ENCODE measurements at places on chromosomes 13 and 19.

DNA sequence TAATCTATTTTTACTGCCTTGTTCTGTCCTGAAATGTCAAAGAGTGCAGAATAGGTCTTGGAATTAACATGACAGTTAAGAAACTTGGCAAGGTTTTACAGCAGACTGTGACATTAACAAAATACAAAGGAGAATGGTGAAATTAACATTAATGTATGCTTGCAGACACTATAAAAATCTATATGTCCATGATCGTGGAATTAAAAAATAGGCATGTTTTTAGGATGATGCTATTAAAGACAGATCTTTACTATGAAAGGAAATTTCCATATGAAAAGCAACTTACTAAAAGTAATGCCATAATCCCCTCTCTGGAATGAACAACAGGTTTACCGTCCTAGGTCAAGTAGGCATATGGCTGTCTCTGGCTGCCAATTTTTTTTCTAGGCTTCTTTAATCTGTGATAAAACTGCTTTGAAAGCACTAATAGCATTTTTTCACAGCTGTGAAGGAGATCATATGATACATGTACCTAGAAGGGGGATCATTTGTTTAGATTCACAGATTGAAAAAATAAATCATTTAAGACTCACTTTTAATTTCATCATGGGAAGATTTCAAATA lies 291.5 kb downstream of the ZNF536 start:
- no peak for DNase-seq

- DNase-seq = no peak
Measured at GRCh38 chr13:94708031-94708859, 4.1 kb downstream of the SOX21 start.

DNA sequence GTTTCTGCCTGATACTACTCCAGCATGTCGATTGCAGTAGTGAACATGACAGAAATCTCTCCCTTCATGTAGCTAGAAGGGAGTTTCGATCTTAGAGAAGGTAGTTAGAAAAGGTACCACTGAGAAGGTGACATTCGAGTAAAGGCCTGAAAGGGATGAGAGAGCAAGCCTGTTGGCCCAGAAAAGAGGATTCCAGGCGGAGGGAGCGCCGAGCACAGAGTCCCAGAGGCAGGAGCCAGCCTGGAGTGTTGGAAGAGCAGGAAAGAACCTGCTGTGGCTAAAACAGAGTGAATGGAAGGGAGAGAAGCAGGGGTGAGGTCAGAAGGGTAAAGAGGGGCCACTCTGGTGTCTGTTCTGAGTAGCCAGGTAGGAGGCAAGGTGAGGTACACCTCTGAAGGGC lies 52.5 kb downstream of the GARRE1 start:
- no peak for DNase-seq

GRCh38 chr19:13817615-13818371 lies 22.6 kb downstream of the ZSWIM4 start:
- no peak for DNase-seq

DNA sequence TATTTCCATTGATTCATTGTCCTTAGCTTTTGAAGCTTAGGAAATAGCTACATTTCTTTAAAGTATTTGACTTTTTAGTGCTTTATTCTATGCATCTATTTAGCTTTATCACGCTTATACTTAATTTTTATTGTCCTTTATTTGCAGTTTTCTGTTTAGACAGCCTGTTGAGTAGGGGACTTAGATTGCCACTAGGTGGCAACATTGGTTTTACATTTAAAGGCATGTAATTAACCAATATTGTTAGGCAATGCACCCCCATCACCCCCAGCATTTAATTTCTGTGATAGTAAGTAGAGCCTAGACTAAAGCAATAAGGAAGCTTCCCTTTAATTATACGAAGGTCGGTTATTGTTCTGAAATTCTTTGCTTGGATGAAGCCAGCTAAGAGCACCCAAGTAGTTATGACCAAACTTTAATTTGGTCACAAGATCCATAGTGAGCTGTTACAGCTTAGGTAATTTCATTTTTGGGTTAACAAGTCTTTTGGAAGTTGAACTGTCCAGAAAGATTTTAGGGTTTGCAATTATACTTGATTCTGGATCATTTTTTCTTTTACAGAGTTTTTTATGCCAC lies 36.5 kb downstream of the B3GLCT start:
- DNase-seq = no peak

GRCh38 chr13:114035583-114036531 lies 62.0 kb upstream of the C13orf46 start:
- no peak for DNase-seq

DNA sequence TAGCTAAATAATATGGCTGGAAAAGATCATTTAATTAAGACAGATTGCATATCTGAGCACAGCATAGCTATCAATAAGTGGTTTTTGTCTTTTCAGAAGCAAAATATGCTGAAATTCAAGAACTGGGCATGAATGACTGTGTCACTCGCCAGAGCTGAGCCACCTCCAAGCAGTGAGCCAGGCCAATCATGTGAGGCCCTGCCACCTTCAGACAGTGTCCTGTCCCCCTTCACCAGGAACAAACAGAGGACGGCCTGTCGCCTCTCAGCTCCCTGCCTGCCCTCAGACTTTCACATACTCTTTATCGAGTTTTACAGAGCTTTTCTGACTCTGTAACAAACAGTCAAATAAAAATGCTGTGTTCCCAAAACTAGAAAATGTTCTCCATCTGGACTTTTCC lies 171.0 kb upstream of the TSC22D1 start:
- no peak for DNase-seq

GRCh38 chr19:48571378-48572162 lies 19.6 kb downstream of the SULT2B1 start:
- no peak for DNase-seq

- no peak for DNase-seq
Measured at GRCh38 chr13:19618977-19619376, 14.5 kb upstream of the MPHOSPH8 start.

- DNase-seq = no peak
Measured at GRCh38 chr13:30869491-30869890, 36.6 kb upstream of the MEDAG start.

GRCh38 chr19:19538785-19539166 lies 711 bp downstream of the CILP2 start:
- DNase-seq = no peak

- DNase-seq = no peak
Measured at GRCh38 chr13:112136095-112136494, 69.1 kb downstream of the SOX1 start.

- no peak for DNase-seq
Measured at GRCh38 chr19:39846678-39847486, 703 bp upstream of the FBL start.

DNA sequence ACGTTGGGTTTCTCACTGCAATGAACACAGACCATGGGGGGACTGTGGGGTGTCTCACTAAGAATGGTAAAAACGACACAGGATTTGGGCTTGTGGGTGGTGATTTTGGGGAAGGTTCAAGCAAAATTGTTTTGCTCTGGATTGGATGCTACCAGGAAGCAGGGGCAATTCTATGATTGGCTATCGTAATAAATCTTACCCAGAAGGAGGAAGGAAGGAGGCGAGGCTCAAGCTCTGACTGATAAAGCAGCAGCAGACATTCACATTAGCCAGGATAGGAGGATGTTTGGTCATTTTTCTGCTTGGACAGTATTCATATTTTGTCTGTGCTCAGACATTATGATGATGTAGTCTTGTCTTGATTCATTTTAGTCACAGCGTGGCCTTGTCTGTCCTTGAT lies 1.5 kb downstream of the ZNF576 start:
- no peak for DNase-seq

GRCh38 chr19:10701955-10702525 lies 801 bp downstream of the QTRT1 start:
- DNase-seq = no peak

GRCh38 chr13:70080012-70080411 lies 27.6 kb upstream of the ATXN8OS start:
- DNase-seq = no peak

- no peak for DNase-seq
Measured at GRCh38 chr13:113552079-113552478, 32.5 kb upstream of the TFDP1 start.

GRCh38 chr19:50555450-50556281 lies 12.6 kb downstream of the LRRC4B start:
- DNase-seq = no peak

- DNase-seq = no peak
Measured at GRCh38 chr19:33797802-33798671, 1.4 kb downstream of the KCTD15 start.

- DNase-seq = no peak
Measured at GRCh38 chr19:43572171-43572588, 3.1 kb downstream of the XRCC1 start.

GRCh38 chr13:68473834-68474326 lies 1243.7 kb upstream of the PCDH9 start:
- DNase-seq = no peak
